Hepatocyte (in vitro differentiated cells): ENCODE measurements at places on chromosomes 3 and 15. TPM values are rescaled to one million over a fixed set of nuclear protein-coding genes. Genes with fewer than 3 reads are reported as not detected.

TTLL13 gene
- not detected in 2 replicates for total RNA-seq

WDR72 gene
- total RNA-seq: 6.0 and 6.4 TPM in 2 replicates

TLR9 gene
- not detected in 2 replicates for total RNA-seq

PARP6 gene
- total RNA-seq: 37.6 and 57.1 TPM in 2 replicates

SELENOS gene
- 122 and 127 TPM in 2 replicates for total RNA-seq

GALK2 gene
- 27.5 and 31.4 TPM in 2 replicates for total RNA-seq

- no peak for DNase-seq
Observed at GRCh38 chr3:133827684-133828083, 22.1 kb downstream of the SRPRB start.

DNA sequence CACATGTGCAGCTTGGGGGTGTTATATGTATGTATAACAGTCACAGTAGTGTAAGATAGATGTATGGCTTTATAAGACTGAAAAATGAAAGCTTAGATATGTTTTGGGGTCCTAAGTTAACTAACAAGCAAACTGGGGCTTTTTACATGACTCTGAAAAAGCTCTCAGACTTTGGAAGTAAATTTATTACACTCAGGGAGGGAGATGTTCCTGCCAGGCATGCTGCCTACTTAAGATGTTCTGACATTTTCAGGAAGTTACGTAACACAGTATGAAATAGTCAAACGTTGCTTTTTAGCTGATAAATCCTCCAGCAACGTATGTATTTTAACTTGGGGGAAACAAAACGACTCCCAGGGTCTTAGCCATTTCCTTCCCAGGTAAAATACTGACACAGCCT, 1.7 kb upstream of the IFT57 start:
- DNase-seq: no peak

GRCh38 chr3:48400824-48401433, 28.9 kb downstream of the FBXW12 start:
- DNase-seq: peak; percentile 72

GRCh38 chr3:156648086-156648485, 26.3 kb upstream of the TIPARP start:
- no peak for DNase-seq

- DNase-seq: no peak
Observed at GRCh38 chr3:38564631-38565338, 68.6 kb downstream of the EXOG start.

DNA sequence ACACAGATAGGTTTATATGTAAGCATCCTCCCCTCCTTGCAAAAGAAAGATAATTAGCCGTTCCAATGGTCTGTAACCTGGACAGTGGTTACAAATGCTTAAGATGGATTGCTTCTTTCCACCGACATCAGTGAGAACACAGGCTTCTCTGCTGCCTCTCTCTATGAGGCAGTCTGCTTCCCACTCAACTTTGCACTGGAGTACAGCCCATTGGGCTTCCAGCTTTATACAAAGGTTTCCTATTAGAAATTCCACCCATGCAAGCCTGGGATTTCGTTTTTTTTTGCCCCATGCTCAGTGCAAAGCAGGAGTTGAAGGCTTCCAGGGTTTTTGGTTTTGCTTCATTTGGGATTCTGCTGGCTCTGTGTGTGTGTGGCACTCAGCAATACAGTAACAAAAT, 47.3 kb upstream of the C3orf22 start:
- DNase-seq: no peak

GRCh38 chr3:194584866-194585265, 48.4 kb downstream of the TMEM44 start:
- no peak for DNase-seq
